CD4-positive, alpha-beta T cell treated with Interleukin-12 subunit alpha and Interleukin-12 subunit beta, for 1 hour (primary cell): ENCODE measurements at places on chromosomes 12 and 14.

- DNase-seq: no peak
These were observed 23.6 kb upstream of the TMEM132D start for GRCh38 chr12:129927316-129927900.

DNA sequence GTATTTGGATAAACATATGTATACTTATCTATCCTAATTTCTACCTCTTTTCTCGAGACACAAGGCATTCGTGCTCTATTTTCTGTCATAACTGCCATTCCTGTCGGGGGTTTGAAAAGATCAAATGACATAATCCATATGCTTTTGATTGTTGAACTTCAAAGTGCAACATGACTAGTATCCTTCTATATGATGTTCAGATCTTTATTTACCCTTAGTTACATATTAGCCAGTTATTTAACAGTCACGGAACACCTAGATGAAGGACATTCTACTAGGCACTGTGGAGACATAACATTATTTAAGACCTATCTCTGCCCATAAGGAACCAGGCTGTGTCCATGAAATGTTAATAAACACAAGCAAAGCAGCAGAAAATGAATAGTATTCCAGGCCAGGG is 11.2 kb upstream of the GRIN2B start:
- no peak for DNase-seq

DNA sequence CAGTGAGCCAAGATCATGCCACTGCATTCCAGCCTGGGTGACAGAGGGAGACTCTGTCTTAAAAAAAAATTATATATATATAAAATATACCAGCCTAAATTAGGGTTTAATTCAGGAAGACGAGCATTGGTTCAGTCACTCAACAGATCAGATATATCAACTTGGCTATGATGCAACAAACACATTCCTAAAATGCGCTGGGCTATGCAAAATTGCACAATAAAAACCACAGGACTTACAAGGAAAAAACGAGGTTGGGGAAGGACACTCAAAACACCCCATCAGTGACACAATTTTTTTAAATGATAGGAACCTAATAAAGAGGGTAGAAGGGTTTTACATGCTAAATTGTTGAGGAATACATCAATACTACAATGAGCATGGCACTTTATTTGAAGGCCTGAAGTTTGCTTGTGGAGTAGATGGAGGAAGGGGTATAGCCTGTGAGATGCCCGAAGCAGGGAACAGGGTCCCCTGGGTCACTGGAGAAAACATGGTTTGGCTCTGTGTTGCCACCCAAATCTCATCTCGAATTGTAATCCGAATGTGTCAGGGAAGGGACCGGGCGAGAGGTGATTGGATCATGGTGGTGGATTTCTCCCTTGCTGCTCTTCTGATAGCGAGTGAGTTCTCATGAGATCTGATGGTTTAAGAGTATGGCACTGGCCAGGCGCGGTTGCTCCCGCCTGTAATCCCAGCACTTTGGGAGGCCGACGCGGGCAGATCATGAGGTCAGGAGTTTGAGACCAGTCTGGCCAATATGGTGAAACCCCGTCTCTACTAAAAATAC is 71.2 kb downstream of the TNFAIP2 start:
- DNase-seq: no peak

DNA sequence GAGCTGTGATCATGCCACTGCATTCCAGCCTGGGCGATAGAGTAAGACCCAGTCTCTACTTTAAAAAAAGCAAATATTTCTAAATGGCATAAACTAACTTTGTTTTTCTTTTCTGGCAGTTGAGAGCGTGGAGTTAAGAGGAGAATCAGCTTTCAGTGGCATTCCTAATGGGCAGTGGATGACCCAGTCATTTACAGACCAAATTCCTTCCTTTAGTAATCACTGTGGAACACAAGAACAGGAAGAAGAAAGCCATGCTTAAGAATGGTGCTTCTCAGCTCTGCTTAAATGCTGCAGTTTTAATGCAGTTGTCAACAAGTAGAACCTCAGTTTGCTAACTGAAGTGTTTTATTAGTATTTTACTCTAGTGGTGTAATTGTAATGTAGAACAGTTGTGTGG is 21.2 kb downstream of the TDG start:
- no peak for DNase-seq

- no peak for DNase-seq
These were observed 2.3 kb upstream of the KRT5 start for GRCh38 chr12:52522346-52523011.

DNA sequence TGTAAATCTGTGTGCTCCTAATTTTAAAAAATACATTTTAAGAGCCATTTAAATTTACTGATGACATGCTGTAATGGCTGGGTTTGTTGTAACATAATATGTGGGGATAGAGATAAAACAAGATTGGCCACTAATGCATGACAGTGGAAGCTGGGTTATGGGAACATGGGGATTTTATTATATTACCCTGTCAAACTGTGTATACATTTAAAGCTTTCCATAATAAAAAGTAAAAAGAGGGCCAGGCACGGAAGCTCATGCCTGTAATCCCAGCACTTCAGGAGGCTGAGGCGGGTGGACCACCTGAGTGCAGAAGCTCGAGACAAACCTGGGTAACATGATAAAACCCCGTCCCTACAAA is 9.1 kb downstream of the TMEM233 start:
- no peak for DNase-seq

GRCh38 chr14:20384886-20385285 is 28.4 kb downstream of the TEP1 start:
- DNase-seq: no peak

GRCh38 chr14:51066576-51066975 is 28.3 kb downstream of the TRIM9 start:
- DNase-seq: no peak

- no peak for DNase-seq
These were observed 316.8 kb downstream of the PAWR start for GRCh38 chr12:79373896-79374499.

GRCh38 chr12:100942984-100943749 is 148.6 kb downstream of the ANO4 start:
- no peak for DNase-seq

DNA sequence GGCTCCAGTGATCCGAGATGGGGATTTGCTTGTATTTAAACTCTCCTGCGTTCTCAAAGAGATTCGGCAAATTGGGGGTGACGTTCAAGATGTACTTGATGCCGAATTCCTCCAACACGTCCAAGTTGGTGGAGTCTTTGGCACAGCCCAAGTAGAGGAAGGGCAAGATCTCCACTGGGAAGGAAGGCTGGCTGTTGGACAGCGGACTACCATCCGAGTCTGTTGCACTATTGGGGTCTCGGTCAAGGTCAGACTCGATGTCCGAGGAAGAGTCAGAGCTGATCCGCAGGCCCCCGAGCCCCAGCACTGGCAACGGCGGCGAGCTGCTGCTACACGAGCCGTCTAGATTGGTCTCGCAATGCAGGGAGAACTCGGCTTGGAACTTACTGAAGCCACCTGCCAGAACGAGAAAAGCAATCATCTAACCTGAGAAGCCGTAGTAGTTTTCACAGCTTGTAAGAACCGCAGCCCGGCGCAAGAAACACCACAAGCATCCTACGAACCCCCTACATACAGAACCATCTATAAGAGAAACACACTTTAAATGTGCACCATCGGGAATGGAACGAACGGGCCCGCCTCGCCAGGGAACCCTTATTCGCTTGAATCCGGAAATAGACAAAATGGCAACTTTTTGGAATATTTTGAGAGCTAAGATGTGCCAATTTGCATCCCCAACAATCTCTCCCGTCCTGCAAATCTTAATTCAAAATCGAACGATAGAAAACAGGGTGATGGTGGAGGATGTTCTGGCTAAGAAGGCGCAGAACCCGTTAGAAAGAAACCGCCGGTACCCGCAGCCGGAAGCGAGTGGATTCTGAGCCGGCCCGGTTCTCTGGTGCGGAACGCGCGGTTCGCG is 1.4 kb downstream of the DUSP6 start:
- peak; percentile 20 for DNase-seq

DNA sequence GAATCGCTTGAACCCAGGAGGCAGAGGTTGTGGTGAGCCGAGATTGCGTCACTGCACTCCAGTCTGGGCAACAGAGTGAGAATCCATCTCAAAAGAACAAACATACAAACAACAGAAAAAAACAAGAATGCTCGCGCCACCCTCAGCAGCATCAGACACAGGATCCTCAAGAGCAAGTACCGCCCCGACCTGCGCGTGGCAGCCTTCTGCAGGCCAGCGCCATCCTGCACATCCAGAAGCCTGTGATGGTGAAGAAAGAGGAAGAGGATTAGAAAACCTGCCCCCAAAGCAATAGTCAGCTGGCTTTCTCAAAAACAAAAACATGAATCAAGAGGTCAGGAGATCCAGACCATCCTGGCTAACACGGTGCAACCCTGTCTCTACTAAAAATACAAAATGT is 30.0 kb upstream of the EID3 start:
- DNase-seq: no peak

DNA sequence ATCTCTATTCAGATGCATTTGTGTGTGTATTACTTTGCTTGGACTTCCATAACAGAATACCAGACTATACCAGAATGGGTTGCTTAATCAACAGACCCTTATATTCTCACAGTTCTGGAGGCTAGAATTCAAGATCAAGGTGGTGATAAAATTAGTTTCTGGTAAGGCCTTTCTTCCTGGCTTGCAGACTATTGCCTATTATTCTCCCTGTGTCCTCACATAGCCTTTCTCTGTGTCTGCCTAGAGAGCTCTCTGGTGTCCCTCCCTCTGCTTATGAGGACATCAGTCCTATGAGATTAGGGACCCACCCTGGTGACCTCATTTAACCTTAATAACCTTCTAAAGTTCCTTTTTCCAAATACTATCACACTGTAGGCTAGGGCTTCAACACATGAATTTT is 106.0 kb downstream of the FAR2 start:
- no peak for DNase-seq

DNA sequence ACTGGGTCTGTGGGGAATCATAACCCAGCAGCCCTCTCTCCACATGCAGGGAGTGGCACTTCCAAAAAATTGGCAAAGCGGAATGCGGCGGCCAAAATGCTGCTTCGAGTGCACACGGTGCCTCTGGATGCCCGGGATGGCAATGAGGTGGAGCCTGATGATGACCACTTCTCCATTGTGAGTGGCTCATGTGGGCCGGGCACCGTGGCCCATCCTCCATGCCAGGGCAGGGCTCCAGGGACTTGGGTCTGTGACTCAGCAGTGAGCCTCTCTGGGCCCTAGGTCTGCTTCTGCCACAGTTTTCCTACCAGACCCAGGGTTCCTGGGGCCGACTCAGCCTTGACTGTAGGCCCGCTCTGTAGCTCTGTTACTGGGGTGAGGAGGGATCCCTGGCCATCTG is 2.2 kb downstream of the NPFF start:
- DNase-seq: no peak

DNA sequence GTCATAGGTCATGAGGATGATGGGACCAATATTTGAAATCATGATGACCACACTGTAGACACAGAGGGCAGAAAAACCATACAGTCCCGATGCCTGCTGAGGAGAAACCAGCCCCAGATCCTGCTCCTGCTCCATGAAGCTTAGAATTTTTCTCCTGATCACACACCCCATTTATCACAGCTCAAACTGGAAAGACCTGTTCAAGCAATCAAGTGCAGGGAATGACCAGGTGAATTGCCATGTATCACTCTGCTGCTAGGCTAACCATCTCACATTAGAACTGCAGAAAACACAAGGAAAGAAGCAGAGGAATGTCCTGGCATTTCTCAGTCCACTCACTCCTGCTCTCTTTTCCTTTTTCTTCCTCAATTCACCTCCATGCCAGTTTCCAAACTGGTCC is 18.1 kb downstream of the MANSC1 start:
- no peak for DNase-seq

DNA sequence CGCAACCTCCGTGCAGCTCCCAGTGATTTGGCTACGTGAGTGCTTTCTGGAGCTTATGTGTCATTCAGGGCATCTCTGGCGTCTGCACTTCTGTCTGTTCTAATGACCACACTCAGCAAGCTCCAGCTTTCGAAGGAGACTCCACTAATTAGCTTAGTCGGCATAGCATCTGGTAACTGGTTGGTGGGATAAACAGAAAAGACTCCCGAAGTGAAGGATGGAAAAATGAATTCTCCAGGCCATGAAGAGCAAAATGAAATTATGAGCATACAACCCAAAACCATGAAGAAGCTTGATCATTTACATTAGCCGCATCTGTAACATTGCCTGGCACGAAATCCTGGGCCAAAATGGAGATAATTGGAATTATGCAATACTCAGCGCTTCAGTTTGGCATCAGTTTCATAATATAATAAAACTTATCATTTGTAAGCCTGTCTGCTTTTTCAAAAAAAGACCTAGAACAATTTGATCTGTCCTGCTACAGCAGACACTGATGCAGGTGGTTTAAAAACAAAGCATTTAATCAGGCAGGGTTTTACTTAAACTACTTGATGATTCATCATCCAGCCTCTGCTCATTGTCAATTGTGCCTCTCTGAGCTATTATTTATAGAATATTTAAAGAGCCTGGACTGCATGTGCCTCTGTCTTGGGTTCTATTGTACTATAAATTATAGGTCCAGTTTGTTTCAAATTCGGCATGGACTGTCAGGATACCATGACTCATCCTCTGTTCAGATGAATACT is 87.4 kb downstream of the SYT1 start:
- DNase-seq: no peak

DNA sequence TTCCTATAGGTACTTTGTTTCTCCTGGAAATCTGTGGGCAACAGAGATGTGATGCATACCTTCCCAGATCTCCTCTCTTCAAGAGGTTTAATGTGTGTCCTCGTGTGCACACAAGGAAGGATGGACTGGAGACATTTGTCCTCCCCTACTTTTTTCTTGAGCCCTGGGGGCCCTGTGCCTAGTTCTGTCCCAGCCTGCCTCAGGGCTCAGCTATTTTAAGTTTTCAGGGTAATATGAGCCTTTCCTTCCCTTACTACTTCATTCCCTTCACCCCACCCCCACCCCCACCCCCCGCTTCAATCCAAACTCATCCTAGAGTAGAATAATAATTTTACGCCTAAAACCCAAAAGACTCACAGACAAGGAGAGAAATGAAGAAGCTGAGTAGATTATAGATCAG is 446 bp downstream of the STAC3 start:
- no peak for DNase-seq

- DNase-seq: no peak
These were observed 142.9 kb upstream of the KITLG start for GRCh38 chr12:88723219-88723618.

GRCh38 chr14:103530390-103530789 is 1.4 kb downstream of the TRMT61A start:
- DNase-seq: peak; percentile 18

DNA sequence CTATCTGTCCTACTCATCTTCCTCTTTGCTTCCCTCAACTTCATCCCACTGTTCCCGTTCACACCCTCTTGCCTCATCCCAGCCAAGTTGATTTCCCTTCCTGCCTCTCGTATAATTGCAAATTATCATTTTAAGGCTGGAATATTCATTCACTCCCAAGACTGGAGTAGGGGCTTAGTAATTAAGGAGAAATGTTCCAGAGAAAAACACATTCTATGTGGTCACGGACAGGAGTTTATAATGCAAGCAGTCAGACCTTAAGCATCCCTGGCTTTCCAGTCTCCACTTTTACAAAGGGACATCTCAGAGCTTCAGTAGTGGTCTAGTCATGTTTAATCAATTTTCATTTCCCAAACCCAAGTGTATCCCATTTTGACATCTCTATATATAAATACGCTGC is 54.9 kb downstream of the TMEM132D start:
- DNase-seq: no peak
